ENCODE measurements at places on chromosomes 5 and 9. TPM values are rescaled to one million over a fixed set of nuclear protein-coding genes. Genes with fewer than 3 reads are reported as not detected.

- no peak for ATAC-seq
Observed at GRCh38 chr5:177036443-177036842, 13.9 kb downstream of the ZNF346 start.

DNA sequence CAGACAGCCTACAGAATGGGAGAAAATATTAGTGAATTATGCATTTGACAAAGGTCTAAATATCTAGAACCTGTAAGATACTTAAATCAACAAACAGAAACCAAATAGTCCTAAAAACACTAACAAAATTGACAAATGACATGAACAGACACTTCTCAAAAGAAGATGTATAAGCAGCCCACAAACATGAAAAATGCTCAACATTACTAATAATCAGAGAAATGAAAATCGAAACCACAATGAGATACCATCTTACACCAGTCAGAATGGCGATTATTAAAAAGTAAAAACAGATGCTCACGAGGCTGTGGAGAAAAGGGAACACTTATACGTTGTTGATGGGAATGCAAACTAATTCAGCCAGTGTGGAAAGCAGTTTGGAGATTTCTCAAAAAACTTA, 1186.8 kb downstream of the DTWD2 start:
- no peak for ATAC-seq

- no peak for ATAC-seq
Observed at GRCh38 chr5:33662722-33663427, 222.1 kb downstream of the TARS1 start.

Gene FGF10
- total RNA-seq = not detected

GRCh38 chr5:135343413-135343812, 55.6 kb downstream of the MACROH2A1 start:
- ATAC-seq = no peak

GRCh38 chr9:96460882-96461281, 10.9 kb downstream of the HABP4 start:
- no peak for ATAC-seq

Gene PCA3
- 6.7 TPM for total RNA-seq

DNA sequence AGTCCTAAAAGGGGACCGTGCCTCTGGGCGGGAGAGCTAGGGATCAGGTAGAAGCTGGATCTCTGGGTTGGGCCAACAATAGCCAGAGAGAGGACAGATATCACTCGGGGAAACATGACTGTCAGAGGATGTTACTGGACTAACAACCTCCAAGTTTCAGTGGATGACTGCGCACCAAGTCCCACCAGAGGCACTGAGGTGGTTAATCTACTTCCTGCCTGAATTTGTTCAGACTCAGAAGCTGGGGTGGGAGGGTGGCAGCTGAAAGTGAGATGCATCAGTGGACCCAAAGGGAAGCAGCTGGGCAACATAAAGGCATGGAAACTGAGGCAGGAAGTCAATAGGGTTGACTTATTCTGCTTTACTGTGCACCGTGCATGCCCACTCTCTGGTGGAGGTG, 130.1 kb upstream of the SLC44A1 start:
- no peak for ATAC-seq

Gene PRKAA1
- 47.3 TPM for total RNA-seq

DNA sequence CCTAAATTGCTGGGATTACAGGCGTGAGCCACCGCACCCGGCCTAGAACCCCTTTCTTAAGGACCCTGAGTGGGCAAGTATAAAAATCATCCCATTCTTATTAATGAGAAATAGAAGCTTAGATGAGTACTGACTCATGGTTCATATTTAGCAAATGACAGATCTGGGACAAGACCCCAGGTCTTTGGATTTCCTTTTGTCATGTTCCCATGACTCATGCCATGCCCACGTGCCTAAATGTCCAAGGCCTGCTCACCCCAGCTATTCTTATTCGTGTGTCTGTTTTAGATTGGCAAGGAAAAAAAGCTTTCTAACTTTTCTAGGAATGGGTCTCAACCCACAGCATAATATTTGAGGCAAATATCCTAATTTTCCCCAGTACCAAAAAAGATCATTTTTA, 57.7 kb upstream of the RPS23 start:
- ATAC-seq = peak; percentile 90

DNA sequence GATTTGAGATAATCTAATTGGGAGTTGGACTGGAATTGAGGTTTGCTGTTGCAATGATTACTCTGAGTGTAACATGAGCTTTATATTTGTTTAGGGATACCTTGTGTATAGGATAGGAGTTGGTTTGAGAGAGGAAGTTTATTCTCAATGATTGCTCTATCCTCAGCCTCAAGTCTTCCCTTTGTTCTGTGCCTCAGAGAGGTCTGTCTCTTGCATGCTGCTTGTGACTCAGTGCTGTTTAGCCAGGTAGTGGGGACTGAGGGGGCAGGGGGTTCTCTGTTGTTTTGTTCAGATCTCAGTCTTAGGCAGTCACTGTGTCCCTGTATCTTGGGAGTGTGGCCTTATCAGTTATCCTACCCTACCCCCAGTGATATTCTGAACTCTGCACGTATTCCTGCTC, 192.1 kb downstream of the SPATA31D1 start:
- no peak for ATAC-seq

DNA sequence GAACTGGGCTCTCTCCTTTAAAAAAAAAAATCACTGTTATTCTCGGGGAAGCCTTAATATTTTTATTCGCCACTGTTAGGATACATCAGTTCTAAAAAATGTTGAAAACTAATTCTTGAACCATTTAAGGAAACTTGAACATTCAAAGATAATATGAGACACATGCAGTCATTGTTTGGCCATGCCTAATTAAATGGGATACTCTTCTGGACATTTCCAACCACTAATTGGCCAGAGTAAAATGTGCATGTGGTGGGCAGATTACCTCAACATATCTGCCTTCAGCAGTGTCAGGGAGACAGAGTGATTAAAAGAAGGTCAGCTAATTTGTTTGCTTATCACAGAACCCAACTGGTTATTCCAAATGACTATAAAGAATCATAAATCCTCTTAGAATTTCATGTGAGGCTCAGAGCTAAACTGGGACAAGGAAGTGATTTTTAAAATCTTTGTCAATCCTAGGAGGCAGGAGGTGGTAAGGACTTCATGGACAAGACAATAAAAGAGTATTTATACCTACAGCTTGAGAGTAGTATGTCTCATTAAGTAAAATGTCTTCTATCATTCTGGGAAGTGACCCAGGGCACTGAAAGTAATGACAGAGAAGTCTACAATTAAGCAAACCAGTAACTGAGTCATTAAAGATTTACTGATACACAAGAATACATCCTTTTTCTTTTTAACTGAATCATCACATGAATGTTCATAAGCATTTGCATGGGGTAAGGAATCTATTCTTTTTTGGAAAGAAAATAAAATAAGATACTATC, 242.9 kb upstream of the TRPM3 start:
- no peak for ATAC-seq

- ATAC-seq = peak; percentile 72
Observed at GRCh38 chr9:131627648-131628458, 82.5 kb downstream of the PRRT1B start.

- ATAC-seq = no peak
Observed at GRCh38 chr9:78133751-78134150, 102.1 kb upstream of the CEP78 start.

DNA sequence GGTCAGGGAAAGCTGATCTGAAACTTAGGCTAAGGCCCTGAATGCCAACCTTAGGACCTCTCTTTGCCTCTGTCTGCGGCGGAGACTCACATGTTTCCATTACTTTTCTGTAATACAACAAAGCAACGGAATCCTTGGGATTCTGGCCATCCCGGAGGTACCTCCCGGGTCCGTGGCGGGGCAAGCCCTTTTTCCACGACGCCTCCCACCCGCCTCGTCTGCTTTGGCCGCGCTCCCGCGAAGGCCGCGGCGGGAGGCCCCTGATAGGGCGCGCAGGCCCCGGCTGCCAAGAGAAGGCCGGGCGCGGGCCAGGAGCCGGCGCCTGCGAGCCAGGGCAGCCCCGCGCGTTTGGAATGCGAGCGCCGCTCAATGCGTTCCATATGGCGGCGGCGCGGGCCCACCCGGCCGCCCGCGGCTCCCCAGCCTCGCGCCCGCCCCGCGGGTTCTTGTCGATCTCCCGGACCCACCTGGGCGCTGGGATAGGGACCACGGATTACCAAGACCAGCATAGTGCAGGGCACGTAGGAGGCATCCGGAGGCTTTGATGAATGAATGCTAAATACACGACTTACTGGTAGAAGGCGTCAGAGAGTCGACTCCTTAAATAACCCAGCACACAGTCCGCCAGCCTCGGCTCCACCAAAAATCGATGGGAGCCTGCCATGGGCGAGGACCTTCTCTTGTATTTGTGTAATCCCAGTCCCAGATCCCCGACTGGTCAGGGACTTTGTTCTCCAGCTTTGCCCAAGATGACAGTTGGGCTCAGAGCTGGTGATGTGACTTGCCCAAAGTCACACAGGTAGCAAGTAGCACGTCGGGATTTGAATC, 17.5 kb upstream of the PHF19 start:
- no peak for ATAC-seq

DNA sequence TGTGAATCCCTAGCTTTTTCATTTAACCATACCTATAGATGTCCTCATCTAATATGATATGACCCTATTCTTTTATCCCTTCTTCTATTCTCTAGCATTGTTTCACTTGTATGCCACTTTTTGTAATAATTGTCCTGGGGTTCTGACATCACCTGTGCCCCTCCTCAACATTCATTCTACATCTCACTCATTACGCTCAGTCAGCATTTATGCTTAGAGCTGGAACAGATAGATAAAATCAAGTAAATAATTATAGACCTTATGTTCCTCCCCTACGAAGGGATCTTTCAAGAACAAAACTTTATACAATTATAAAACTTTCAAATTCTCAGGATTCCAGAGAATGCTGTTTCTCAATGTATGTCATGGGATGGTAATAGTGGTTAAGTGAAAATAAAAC, 18.0 kb downstream of the GABRA6 start:
- ATAC-seq = no peak

DNA sequence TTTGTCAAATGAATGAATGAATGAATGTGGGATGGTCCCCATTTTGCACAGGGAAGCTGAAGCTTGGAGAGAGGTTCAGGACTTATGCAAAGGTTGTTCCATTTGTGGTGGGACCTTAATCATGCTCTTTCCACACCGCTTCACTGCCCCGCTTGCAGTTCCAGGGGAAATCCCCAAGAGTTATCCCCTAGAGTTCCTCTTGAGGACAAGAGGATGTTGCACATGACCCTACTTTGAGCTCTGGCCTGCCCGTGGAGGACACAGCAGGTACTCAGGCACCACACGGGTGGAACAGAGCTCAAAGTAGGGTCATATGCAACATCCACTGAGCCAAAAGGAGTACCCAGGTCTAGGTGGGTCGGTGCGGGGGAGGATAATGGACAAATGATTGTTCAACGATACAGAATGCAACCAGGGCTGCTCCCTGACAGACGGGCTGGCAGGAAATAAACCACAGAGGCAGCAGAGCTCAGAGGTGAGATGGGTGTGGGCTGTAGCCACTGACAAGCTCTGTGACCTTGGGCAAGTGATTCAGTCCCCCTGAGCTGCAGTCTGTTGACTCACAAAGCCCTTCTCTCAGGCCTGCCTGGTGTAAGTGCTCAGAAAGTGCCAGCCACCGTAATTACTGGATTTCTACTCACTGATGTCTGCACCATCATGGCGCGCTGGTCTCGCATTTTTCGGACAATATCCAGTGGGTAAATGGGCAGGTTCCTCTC, 60.3 kb upstream of the EPB41L4B start:
- ATAC-seq = no peak

DNA sequence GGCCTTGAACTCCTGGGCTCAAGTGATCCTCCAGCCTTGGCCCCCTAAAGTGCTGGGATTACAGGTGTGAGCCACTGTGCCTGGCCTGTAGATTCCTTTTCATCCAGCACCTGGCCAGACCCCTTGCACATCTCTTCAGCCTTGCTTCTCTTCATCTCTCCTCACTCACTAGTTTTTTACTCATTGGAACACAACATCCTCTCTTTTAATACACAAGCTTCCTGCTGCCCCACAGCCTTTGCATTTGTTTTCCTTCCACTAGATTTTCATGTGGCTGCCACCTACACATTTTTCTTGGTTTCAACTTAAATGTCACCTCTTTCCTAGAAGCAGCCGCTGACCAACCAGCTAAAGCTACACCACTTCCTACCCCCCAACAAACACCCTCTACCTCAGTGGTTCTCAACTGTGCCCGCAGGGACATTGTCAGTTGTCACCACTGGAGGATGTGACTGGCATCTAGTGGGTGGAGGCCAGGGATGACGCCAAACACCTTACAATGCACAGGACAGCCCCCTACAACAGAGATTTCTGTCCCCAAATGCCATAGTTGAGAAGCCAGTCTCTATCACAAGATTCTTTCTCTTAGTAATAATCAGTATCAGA, 33.7 kb downstream of the HAVCR1 start:
- ATAC-seq = no peak

Gene TEK
- 0.24 TPM for total RNA-seq

Gene KLHL3
- total RNA-seq = 4.7 TPM

All from motor neuron (in vitro differentiated cells).